Left forelimb (tissue), 1 donor: ENCODE measurements at places on chromosomes 16 and 17.

GRCh38 chr16:65889533-65889966 lies 476.9 kb upstream of the CDH5 start:
- DNase-seq, result no peak

DNA sequence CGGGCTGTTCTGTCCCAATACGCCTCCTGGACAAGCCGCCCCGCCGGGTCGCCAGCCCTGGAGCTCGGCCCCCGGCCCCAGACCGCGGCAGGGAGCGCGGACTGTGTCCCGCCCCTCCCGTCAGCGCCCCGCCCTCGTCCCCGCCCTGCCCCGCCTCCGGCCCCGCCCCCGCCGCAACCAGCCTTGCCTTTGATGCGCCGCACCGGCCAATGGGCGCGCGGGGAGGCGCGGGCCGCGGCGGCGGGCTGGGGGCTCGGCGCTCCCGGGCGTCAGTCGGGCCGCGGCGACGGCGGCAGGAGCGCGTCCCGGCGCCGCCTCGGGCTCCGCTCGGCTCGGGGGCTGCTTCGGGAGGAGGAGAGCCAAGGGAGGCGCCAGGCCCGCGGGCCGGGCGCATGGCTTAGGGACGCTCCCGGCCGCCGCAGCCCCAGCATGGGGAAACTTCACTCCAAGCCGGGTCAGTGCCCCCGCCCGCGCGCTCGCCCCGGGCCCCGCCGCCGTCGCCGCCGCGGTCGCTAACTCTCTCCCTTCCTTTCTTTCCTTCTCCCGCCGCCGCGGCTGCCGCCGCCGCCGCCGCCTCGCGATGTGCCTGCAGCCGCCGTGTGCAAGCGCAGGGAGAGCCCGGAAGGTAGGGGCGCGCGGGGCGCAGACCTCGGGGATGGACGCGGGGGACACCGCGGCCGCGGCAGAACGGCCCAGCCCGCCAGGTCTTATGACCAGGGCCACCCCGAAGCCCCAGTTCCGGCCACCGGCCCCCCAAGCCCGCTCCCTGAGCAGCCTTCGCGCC lies at the start of gene NKD1:
Gene NKD1 (plus strand): TSS at position 272 of the 784 bp plus-strand sequence. CDS start 158 bp downstream, at position 430.
- peak; percentile 88 for DNase-seq

DNA sequence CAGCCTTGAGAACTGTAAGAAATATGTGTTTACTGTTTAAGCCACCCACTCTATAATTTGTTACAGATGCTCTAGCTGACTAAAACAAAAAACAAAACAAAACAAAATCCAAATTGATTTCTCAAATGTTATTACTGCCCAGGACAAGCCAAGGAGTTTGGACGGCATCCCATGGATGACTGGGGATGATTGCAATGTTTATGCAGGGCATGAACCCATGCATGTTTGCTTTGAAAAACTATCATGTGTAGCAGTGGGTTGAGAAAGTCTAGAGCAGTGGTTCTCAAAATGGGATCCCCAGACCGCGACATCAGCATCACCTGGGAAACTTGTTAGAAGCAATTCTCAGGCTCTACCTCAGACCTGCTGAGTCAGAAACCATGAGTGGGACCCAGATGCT lies 223.2 kb upstream of the PSMD7 start:
- no peak for DNase-seq

DNA sequence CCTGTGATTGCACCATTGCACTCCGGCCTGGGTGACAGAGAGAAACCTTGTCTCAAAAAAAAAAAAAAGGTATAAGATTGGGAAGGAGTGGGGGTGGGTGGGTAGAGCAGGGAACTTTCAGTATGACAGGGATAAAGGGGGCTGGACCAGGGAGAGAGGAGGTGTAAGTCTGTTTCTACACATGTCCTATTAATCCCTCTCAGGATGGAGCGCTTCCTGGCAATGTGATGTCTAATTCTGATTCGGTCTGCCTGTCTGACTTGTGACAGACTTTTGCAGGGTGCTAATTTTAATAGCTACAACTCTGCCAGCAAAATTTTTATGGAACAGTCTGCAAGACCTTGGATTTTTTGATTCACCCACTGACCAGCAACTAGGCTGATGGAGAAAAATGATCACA lies 53.8 kb upstream of the SLC25A19 start:
- no peak for DNase-seq

DNA sequence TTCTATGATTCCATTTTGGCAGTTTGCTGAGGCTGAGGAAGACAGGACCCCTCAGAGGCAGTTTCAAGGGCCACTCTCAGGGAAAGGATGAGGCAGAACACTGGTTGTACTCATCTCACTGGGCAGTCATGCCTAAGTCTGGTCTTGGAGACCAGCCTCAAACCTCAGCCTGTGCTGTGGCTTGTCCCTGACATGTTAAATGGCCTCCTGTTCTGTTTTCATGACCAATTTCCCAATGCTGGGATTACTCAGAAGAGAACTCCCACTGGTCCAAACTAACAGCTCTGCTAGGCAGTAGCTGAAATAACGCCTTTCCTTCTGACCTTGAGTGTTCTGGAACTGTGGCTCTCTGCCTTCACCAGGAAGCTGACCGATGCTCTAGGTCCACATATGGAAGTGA lies 8.4 kb upstream of the SPDYE4 start:
- DNase-seq, result no peak

DNA sequence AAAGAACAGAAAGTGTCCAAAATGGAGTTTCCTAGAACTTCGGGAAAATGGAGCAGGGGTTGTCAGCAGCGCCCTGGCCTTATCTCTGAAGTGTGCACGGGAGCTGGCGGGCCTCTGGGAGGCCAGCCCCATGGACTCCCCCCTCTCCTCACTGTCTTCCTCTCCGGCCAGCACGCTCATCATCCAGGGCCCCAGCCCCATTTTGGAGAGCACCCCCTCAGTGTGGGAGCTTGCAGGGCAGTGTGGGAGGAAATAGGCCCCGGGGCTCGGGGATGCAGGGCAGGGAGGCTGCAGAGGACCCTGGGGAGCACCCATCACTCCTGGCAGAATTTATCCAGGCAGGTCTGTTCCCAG lies 4.9 kb upstream of the PABPN1L start:
- DNase-seq, result no peak

- no peak for DNase-seq
These were observed 12.4 kb downstream of the NAT9 start for GRCh38 chr17:74763565-74764387.

DNA sequence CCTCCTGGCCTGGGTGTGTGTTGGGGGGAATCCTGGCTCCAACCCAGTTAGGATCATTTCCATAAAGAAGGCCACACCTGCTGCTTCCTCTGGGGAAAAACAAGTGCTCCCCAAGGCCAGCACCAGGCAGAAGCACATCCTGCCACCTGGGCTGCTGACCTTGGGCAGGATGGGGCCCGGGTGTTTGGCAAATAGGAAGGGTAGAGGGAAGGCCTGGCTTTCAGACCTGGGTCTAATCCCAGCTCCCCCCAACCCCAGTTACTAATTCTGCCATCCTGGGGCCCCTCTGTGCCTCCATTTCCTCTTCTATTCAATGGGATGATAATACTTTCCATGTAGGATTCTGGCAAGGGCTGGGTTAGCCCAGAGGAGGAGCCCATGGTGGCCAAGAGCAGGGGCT lies 3.0 kb upstream of the NLRC5 start:
- DNase-seq, result no peak

GRCh38 chr17:27526604-27527002 lies 70.4 kb downstream of the KSR1 start:
- DNase-seq, result peak; percentile 71

DNA sequence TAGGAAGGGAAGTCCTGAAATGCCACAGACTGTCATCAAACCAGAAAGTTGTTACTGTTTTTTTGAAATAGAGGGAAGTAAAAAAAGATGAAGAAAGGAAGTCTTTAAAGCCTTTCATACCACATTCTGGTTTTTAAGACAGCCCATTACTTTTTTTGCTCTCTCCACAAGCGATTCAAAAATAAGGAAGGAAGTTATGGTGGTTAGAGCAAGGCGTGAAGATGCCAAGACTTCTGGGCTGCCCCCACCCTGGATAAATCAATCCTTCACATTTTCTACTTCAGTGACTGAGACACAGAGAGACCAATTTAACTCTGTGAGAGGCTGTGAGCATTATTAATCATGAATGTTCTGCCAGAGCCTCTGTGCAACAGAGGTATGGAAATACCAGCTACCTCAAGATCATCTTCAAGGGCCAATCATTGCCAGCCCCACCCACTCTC lies 82.3 kb upstream of the BCAR1 start:
- DNase-seq, result no peak

GRCh38 chr17:78541488-78542206 lies 35.5 kb downstream of the DNAH17 start:
- no peak for DNase-seq

DNA sequence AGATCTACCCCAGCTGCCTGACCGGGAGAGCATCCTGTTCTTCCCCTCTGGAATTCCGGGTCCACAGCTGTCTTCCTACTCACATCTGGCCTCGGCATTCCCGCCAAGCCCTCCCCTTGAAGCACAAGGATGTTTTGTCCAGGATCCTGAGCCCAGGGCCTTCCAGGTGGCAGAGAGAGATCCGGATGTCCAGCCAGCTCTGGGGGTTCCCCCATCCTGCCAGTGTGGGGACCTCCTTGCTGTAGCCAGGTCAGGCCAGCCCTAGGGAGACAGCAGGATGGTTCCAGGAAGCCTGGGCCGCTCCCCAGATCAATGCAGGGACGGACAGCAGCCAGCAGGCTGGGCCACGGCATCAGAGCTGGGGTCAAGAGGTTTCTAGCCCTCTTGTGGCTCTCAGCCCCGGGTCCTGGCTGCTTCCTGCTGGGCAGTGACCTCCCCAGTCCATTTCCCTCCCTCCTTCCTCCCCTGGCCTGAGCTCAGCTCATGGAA lies 55.3 kb downstream of the SOCS3 start:
- DNase-seq, result peak; percentile 83

GRCh38 chr17:1947229-1947742 lies 77.8 kb downstream of the RTN4RL1 start:
- DNase-seq, result no peak

GRCh38 chr17:44795928-44796327 lies 34.2 kb downstream of the GJC1 start:
- no peak for DNase-seq

- DNase-seq, result no peak
These were observed 55.3 kb downstream of the CLUH start for GRCh38 chr17:2656283-2656682.

GRCh38 chr17:38886643-38887010 lies 16.8 kb downstream of the LASP1 start:
- no peak for DNase-seq

DNA sequence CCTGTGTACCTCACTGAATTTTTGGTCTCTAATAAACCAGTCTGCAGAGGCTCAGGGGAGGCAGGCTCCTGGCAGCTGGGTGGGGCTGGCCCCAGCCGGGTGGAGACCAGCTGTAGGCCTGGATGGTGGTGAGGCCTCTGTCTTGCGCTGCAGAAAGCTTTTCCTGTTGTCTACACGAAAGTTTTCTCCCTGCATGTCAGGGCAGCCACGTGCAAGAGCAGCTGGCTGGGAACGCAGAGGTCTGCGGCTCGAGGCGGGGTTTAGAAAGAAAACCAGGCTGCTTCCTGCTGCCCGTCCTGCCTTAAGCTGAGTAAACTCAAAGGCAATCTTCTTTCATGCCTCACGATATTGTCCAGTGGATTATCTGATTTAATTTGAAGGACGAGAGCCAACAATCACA lies 2.4 kb downstream of the SERPINF1 start:
- peak; percentile 79 for DNase-seq

GRCh38 chr16:67594956-67595355 lies 32.6 kb downstream of the CTCF start:
- DNase-seq, result no peak

DNA sequence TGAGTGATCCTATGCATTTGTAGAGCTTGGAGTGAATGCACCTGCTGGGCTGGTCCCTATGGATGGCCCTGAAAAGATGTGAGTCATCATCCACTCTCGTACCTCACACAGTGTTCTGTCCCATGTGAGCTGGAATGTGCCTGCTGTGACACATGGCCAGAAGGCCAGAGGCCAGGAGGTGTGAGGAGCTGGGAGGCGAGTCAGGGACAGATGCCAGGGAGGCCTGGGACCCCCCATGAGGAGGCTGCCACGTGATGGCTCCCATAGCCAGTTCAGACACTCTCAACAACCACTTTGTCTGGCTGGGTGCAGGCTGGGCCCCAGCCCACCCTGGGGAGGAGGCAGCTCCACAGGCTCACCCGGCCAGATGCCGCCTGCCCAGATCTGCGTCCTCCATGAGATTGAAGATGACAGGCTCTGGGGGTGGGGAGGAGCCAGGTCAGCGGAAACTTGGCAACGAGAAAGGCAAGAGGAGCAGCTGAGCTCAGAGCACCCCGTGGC lies 168.8 kb downstream of the C16orf78 start:
- no peak for DNase-seq

- DNase-seq, result no peak
These were observed 449.0 kb upstream of the CDH5 start for GRCh38 chr16:65917466-65917865.

GRCh38 chr17:81608082-81608481 lies 28.8 kb downstream of the NPLOC4 start:
- DNase-seq, result no peak
